ENCODE measurements at places on chromosomes 7 and 10.

DNA sequence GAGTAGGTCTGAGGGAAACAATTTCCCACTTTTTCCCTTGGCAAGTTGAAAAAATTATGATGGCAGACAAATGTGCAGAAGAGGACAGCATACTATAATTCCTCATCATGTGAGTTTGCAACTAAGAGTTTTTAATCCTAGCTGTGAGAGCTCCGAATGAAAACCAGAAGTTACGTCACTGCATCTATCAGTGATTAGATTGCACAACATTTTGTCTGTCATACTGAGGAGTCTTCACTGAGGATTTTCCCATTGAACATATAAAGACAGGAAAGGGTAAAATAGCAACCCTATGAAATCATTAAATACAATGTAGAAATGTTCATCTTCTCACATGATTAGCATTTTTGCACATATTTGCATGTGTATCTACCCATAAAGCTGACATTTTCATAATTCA, 45.8 kb downstream of the ZNF736 start:
- DNase-seq = no peak

GRCh38 chr7:36232971-36233550, 80.0 kb downstream of the EEPD1 start:
- DNase-seq = no peak

DNA sequence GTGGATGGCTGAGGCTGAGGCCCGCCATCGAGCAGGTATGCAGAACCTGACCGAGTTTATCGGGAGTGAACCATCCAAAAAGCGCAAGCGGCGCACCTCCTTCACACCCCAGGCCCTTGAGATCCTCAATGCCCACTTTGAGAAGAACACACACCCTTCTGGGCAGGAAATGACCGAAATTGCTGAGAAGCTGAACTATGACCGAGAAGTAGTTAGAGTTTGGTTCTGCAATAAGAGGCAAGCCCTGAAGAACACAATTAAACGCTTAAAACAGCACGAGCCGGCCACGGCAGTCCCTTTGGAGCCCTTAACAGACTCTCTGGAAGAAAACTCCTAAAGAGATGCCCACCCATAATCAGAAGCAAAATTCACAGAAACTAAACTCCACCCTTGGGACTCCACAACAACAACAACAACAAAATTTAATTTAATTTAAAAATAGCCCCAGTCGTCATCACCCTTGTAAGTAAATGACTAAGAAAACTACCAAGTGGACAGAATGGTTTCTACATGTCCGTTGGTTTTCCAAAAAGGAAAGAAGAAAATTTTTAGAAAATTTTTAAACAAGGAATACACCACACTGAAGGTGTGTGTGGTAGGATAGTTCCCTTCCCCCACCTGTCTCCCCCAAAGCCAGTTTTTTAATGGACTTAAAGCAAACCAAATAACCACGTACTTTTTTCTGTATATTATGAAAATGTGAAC, 101.7 kb upstream of the YAE1 start:
- DNase-seq = no peak

DNA sequence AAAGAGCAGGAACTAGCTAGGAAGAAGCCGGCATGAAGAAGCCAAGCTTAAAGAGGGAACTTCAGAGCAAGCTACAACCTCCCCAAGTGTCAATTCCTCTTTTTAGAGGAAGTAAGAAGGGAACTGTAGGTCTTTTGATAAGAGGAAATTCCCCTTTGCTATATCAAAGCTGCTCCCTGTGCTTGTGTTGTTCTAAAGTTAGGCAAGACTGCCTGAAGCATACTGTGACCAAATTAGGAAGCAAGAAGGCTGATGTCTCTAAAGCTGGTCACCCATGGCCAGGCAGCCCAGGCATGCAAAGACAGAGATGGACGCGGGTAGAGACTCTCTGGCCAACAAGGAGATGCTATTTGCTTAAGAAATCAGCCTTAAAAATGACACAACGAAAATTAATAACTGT, 87.9 kb downstream of the RNF216 start:
- no peak for DNase-seq

DNA sequence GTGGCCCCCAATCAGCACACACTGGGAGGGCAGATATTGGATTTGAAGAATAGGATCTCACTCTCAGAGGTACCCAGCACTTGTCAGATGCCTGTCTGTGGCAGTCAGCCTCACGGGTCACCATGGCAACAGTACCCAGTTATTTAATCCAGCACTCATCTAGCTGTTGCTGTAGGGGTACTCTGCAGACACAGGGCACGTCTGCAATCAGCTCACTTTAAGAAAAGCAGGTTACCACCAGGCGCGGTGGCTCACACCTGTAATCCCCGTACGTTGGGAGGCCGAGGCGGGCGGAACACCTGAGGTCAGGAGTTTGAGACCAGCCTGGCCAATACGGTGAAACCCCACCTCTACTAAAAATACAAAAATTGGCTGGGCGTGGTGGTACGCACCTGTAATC, 11.9 kb downstream of the SFXN4 start:
- DNase-seq = no peak

DNA sequence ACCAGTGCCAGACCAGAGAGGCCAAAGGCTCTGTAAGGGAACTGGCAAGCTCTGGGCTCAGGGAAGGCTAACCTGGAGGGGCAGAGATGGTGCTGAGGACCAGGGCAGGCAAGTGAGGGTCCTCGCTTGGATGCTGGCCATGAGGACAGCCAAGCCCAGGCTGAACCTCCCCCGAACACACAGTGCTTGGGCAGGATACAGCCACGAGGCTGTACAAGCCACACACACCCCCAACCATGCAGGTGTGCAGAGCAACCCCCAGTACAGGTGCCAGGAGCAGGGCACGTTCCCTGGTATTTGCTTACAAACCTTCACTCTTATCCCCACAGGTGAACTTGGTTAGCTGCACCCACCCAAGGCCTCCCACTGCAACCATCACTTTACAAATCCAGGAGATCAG, 185.7 kb downstream of the GRID1 start:
- no peak for DNase-seq

DNA sequence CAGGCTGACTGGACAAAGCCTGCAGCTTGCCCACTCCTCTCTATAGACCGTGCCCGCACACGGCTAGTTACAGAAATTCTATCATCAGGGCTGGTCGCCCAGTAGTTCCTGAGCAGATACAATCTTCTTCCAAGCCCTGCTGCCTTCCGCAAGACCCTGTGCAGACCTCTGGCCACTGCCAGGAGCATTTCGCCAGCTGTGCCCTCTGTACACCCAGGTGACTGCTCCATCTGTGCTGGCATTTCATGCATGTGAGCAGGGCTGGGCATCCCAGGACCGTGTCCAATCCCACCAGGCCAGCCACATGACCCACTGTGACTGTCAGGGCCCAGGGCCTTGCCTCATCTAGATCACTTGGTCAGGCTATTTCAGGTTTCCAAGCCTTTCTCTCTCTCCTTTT, 36.9 kb downstream of the HSPA12A start:
- no peak for DNase-seq

GRCh38 chr10:43255634-43256431, 11.0 kb downstream of the RASGEF1A start:
- DNase-seq = no peak

DNA sequence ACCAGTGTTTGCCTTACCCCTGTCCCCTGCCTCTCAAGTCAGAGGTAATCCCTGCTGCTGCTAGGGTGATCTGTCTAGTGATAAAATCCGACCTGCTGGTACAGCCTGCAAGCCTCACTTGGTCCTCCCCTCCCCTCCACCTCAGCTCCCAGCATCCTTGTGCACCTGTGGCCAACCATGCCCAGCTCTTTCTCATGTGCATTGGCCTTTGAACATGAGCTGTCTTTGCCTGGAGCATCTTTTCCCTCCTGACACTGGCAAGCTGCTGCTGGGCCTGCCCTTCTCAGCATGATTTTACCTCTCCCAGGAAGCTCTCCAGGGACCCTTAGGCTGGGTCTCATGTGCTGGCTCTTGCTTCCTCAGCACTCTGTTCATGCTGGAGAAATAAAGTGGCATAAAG, 51.3 kb upstream of the CXCL12 start:
- no peak for DNase-seq

- no peak for DNase-seq
Measured at GRCh38 chr7:96273716-96274115, 48.2 kb downstream of the SLC25A13 start.

- DNase-seq = no peak
Measured at GRCh38 chr10:103759100-103759781, 96.1 kb downstream of the SH3PXD2A start.

DNA sequence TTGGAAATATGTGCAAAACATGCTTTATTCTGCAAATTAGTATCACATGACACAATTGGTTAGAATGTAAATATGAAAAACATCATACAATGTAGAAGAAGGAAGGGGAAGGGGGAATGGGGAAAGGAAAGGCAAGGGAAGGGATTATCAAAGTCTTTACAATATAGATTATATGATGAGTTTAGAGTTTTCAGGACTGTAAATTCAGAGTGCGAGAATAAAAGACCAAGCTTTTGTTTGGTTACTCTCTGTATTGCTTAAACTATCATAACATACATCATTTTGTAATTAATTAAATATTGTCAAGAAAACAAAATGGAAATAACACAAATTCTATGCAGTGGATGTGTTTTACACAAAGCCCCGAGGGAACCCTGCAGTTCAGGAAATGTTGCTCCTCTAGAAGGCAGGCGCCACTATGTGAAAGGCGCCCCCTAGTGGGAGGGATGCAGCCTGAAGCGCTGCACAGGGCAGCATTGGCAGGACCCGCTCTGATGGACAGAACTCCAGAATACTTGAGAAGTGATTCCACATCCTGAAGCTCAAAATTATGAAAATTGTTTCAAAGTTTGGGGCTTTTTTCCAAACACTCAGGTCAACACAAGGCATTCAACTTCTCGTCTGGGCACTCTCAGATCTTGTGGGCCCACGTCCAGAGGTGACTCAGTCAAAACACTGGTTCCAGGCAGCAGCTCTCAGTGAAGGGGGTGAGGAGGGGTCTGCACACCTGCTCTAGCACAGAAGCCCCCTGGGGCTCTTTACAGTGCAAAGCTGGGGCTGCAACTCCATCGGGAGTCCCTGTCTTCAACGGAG, 31.6 kb upstream of the TMEM254 start:
- DNase-seq = peak; percentile 45

GRCh38 chr7:66845379-66846095, 75.5 kb upstream of the TMEM248 start:
- DNase-seq = no peak

DNA sequence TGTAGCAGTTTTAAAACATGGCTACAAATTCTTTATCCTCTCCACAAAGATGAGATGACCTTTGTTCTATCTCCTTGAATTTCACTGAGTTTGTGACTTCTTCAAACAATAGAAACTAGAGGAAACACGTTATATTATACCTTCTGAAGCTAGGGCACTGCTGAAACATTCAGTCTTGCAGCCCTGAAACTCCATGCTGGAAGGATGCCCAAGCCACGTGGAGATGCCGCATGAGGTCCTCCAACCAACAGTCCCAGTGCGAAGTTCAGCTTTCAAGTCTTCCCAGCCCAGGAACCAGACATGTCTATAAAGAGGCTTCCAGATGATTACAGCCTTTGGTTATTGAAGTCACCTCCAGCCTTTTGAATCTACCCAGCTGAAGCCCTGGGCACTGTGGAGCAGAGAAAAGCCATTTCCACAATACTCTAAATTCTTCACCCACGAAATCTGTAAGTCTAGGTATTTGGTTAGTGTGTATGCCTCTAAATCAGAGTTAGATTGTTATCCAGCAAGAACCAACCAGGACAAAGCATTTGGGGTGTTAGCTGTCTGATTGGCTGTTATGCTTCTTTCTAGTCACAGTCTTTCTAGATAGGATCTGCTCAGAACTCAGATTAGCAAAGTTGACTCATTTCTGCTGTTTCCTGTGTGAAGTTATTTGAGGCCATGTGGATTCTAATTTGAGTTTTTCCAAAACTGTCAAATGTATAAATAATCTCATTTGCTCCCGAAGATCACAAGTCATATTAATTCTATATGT, 186.5 kb upstream of the TMEM72 start:
- no peak for DNase-seq

GRCh38 chr10:62842983-62843382, 26.8 kb upstream of the EGR2 start:
- no peak for DNase-seq

GRCh38 chr10:90148116-90148855, 446.9 kb downstream of the KIF20B start:
- DNase-seq = no peak

GRCh38 chr10:63464402-63465292, 1.1 kb downstream of the JMJD1C start:
- DNase-seq = peak; percentile 19

- no peak for DNase-seq
Measured at GRCh38 chr10:23439452-23439960, 631 bp downstream of the OTUD1 start.

GRCh38 chr7:27966219-27966780, 214.3 kb downstream of the JAZF1 start:
- no peak for DNase-seq

GRCh38 chr10:113052076-113052830, 102.2 kb downstream of the TCF7L2 start:
- DNase-seq = no peak

Measured in activated T-helper 9 cell treated with anti-CD3 and anti-CD28 coated beads, Interleukin-2, amount 50 U/mL, for 16 hours (primary cell).